Lung (tissue), 17 donors: ENCODE measurements at places on chromosomes 1 and 21.

- DNase-seq: no peak
Measured at GRCh38 chr1:168373869-168374268, 93.2 kb downstream of the TBX19 start.

GRCh38 chr1:30908696-30909364, at the start of gene SDC3:
SDC3 (minus strand) TSS chr1:30908758; CDS start chr1:30908586, 172 bp downstream.
- DNase-seq: peak; percentile 63

- no peak for DNase-seq
Measured at GRCh38 chr1:9629445-9630201, 21.9 kb upstream of the PIK3CD start.

- no peak for DNase-seq
Measured at GRCh38 chr1:35452106-35452774, 105.0 kb downstream of the KIAA0319L start.

DNA sequence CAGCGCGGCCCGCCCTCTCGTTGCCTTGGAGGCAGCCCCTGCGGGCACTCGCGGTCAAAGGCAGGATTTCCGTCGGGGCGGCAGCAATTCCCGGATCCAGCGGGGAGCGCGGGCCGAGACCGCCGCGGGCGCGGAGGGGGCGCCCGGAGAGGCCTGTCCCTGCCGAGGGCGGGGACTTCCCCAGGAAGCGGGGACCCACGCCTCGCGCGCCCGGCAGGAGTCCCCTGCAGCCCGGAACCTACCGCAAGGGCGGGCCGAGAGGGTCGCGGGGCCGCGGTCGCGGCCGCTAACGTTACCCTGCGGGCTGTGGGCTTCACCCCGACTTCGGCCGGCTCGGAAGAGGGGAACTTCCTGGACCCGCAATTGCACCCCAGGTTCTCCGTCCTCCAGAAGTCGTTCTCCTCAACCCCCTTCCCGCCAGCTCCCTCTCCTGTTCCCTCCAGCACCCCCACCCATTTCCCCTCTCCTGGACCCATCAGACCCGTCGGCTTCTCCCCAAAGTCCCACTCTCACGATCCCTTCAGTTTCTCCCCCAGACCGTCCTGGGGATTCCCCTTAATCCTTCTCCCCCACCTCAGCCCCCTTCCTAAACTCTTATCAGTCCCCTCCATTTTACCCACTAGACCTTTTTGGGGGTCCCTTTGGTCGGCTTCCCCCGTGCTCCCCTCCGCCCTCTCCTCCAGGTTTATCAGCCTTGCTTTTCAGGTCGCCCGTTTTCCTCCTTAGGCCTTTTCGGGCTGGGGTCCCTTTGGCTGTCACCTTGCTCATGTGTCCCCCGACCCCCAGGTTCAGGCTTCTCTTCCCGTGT, 604 bp downstream of the FGR start:
- peak; percentile 53 for DNase-seq

DNA sequence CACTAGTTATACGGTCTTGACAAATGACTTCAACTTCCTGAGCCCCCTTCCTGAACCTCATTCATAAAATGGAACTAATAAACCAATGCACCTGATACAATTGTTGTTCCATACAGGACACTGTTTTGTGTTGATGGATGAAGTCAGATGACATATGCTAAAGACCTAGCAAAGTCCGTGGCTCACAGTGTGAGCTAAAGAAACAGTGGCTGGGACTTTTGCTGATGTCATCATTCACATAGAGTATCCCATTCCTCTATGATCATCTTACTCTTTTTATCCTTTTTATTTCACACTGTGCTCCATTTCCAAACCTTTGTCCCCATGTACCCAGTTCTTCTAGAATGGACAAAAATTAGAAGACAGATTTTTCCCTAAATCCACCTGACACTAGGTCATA, 83.7 kb upstream of the KAZN start:
- DNase-seq: no peak

DNA sequence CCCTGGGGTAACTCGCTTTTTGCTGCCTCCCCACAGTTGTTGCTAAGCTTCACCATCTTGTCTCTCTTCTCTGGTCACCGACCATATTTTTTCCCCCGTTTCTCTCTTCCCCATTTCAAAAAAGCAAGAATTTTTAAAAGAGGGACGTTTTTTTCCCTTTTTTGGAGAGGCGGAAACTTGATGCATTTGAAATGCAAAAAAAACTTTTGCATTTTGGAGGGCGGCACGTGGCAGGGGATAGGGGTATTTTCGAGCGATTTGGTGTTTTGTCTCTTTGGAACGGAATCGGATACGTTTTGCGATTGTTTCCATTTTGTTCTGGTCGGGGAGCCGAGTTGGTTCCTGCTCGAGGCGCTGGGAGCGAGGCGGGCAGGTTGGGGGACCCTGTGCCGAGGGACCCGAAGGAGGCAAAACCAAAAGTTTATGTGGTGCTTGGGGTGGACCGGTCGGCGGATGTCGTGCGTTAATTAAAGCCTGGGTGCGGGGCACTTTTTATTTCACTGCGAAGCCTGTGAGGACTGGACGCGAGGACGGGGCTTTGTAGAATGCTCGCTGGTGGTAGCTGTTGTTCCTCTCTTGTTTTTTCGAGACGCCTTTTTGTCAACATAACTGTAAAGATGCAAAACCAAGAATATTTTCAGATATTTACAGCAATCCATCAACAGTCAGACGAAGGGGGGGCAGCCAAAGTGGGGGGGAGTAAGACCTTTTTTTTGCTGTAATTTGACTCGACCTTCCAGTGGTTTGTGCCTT, 884 bp downstream of the H3-3A start:
- DNase-seq: peak; percentile 77

DNA sequence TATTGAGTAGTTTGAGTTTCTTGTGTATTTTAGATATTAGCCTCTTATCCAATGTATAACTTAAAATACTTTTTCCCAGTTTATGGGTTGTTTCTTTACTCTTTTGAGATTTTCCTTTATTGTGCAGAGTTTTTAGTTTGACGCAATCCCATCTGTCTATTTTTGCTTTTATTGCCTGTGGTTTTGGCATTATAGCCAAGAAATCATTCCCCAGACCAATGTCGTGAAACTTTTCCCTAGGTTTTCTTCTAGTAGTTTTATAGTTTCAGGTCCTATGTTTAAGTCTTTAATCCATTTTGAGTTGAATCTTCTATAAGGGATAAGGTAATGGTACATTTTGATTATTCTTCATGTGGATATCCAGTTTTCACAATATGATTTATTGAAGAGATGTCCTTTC, 87.6 kb downstream of the LEPR start:
- DNase-seq: no peak

GRCh38 chr1:111656086-111657017, 36.8 kb downstream of the RAP1A start:
- peak; percentile 77 for DNase-seq

GRCh38 chr1:71587961-71588360, 507.1 kb upstream of the ZRANB2 start:
- DNase-seq: peak; percentile 72

GRCh38 chr1:79847700-79848099, 841.2 kb upstream of the ADGRL4 start:
- DNase-seq: peak; percentile 25

- no peak for DNase-seq
Measured at GRCh38 chr1:68327414-68327813, 95.1 kb upstream of the WLS start.

GRCh38 chr1:157238585-157238984, 100.4 kb upstream of the ETV3 start:
- DNase-seq: no peak
